Neural crest cell (in vitro differentiated cells): ENCODE measurements at places on chromosomes 6 and 20. TPM values are rescaled to one million over a fixed set of nuclear protein-coding genes. Genes with fewer than 3 reads are reported as not detected.

DNA sequence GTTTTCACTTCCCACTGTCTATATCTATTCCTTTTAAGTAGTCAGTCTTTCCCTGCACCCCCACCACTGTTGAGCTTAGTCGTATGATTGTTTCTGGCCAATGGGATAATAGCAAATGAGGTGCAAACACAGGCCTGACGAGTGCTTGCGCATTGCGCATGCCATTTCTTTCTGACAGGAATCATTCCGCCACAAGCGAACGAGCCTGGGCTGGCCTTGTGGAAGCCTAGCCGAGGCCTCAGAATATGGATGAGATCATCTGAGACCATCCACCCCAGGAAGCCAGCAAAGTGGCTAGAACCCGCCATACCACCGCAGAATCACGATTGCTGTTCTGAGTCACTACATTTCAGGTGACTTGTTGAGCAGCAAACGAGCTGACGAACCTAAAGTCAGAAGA is 52.2 kb upstream of the PRL start:
- no peaks in the 10 kb centered on the region for H3K4me1 ChIP-seq
- DNase-seq: no peak
- H3K4me3 ChIP-seq: no peak overlapping the region
- H3K27ac ChIP-seq: no peak overlapping the region
- H3K36me3 ChIP-seq: peaks cover 2% of the 10 kb centered on the region

DNA sequence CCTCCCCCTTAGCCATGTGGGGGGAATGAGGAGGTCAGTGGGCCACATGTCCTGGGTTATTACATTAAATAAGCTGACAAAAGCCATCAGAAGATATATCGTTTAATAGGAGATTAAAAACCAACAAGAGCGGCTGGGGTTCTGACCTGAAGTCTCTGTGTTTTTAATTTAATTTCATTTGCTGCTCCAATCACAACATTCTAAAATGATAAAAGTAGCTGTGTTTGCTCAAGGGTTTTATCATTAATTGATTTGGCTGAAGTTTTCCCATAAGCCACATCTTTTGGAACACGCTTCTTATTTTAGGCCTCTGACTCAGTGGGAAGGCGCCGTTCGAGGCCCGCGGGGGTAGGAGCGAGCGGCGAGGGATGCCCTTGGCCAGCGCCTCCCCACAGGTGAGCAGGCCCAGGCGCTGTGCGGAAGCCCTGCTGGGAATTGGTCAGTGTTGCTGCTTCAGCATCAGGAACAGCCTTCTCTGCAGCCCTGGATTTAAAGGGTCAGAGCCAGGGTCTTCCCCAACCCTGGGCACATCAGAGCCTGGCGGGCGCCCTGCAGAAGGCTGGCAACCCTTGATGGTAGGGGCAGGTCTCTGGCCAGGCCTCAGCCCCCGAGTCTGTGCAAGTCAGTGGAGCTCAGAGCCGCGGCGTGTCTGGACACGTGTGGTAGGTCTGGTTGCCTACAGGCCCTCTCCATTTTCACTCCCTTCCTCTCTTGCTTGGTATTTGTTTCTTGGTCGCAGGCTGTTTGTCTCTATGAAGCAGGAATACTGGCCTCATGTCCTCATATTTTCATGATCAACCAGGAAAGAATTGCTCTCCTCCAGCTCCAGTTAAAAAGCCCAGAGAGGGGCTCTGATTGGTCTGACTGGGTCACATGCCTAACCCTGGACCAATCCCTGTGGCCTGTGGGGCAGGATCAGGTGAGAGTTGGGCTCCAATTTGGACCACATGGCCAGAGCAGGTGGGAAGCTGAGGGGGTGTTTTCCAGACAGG is 30.9 kb upstream of the MLN start:
- H3K27me3 ChIP-seq: peaks cover 6% of the 10 kb centered on the region
- no peaks in the 10 kb centered on the region for H3K36me3 ChIP-seq
- DNase-seq: no peak
- H3K4me3 ChIP-seq: no peak overlapping the region
- no peak overlapping the region for H3K27ac ChIP-seq

GLP1R gene
- total RNA-seq: 0.65 and 0.89 TPM in 2 replicates

GRCh38 chr6:5339786-5340185 is 78.5 kb downstream of the FARS2 start:
- H3K4me3 ChIP-seq: no peak overlapping the region
- H3K36me3 ChIP-seq: peaks cover 3% of the 10 kb centered on the region
- no peak overlapping the region for H3K27ac ChIP-seq
- H3K27me3 ChIP-seq: no peaks in the 10 kb centered on the region
- no peaks in the 10 kb centered on the region for H3K4me1 ChIP-seq
- DNase-seq: no peak

GRCh38 chr6:14326774-14327173 is 209.2 kb downstream of the CD83 start:
- peaks cover 3% of the 10 kb centered on the region for H3K27me3 ChIP-seq
- H3K4me3 ChIP-seq: no peak overlapping the region
- no peaks in the 10 kb centered on the region for H3K36me3 ChIP-seq
- no peak for DNase-seq
- H3K27ac ChIP-seq: no peak overlapping the region

SOX18 gene
- not detected in 2 replicates for total RNA-seq

DNA sequence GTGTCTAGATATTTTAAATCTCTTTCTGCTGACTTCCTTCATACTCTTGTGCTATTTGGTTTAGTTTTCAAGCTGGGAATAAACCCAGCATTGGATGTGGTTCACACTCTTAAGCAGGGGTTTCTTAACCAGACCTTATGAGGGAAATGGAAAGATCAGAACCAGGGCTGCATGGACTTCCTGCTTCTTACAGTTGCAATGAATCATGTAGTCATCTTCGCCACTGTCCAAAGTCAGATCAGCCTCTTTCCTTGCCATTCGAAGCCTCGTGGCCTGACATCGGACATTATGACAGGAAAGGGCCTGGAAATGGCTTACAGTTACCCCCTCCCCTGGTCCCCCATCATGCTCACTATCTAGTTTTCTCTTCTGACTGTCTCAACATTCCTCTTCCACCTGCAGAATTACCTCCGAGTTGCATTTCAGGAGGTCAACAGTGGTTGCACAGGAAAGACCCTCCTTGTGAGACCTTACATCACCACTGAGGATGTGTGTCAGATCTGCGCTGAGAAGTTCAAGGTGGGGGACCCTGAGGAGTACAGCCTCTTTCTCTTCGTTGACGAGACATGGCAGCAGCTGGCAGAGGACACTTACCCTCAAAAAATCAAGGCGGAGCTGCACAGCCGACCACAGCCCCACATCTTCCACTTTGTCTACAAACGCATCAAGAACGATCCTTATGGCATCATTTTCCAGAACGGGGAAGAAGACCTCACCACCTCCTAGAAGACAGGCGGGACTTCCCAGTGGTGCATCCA is 16.8 kb upstream of the NAA20 start:
- no peak overlapping the region for H3K4me3 ChIP-seq
- H3K4me1 ChIP-seq: peaks cover 23% of the 10 kb centered on the region
- no peaks in the 10 kb centered on the region for H3K36me3 ChIP-seq
- H3K27ac ChIP-seq: no peak overlapping the region
- no peaks in the 10 kb centered on the region for H3K27me3 ChIP-seq

DNA sequence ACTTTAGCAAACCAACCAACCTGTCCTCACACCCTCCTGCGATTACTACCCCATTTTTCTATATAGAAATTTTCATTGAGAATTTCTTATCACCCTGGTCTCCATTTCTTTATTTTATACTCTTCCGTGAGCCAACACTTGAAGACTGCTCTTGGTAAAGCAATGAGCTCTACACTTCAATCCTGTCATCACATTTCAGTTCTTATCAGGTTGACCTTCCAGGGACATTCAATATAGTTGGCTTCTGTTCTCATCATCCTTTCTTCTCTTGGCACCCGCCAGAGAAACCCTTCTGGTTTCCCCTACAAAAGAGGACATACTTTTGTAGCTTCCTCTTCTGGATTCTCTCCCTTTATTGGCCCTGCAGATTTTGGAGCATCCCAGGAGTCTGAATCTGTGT is 279.3 kb downstream of the PRKN start:
- H3K27me3 ChIP-seq: no peaks in the 10 kb centered on the region
- H3K36me3 ChIP-seq: no peaks in the 10 kb centered on the region
- no peak overlapping the region for H3K4me3 ChIP-seq
- no peak overlapping the region for H3K27ac ChIP-seq

ABRACL gene
- total RNA-seq: 66.8 and 66.9 TPM in 2 replicates

PLAGL2 gene
- total RNA-seq: 70.4 and 71.1 TPM in 2 replicates

HAO1 gene
- total RNA-seq: not detected in 2 replicates

PACSIN1 gene
- 0.30 and 0.44 TPM in 2 replicates for total RNA-seq

VSTM2L gene
- 7.3 and 9.3 TPM in 2 replicates for total RNA-seq

SAPCD1 gene
- 21.3 and 25.1 TPM in 2 replicates for total RNA-seq

KCNK16 gene
- total RNA-seq: not detected in 2 replicates

DNA sequence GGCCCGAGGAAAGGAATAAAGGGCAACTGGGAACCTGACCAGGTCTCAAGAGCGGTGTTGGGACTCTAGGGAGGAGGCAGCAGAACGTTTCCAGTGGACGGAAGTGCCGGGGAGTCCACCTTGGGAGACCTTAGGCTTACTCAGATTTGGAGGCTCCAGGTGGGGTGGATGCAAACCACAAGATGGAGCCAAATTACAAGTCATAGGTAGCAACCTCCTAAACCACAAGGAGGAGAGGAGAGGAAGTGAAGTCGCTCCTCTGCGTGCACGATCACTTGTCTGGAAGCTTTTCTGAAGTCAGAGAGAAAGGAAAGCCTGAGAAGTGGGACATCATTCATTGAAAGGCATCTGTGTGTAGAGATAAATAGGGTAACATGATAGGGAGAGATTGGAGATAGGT is 9.3 kb downstream of the HLA-DOA start:
- no peak overlapping the region for H3K27ac ChIP-seq
- peaks cover 70% of the 10 kb centered on the region for H3K27me3 ChIP-seq
- no peaks in the 10 kb centered on the region for H3K36me3 ChIP-seq
- no peaks in the 10 kb centered on the region for H3K4me1 ChIP-seq

ESR1 gene
- not detected in 2 replicates for total RNA-seq

DNA sequence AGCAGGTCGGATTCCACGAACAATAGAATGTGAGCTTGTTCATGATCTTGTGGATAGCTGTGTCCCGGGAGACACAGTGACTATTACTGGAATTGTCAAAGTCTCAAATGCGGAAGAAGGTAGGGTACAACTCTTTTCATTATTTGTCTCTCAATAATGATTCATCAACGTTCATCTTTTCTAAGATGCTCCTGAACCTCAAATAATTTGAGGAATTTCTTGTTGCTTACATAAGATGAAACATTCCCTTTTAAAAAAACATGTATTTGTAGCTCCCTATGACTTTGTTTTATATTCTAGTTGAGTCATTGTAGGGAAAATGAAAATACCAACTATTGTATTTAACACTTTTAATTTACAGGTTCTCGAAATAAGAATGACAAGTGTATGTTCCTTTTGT is 17.0 kb downstream of the MCM8 start:
- no peak overlapping the region for H3K4me3 ChIP-seq
- peaks cover 8% of the 10 kb centered on the region for H3K36me3 ChIP-seq
- H3K27ac ChIP-seq: no peak overlapping the region

DNA sequence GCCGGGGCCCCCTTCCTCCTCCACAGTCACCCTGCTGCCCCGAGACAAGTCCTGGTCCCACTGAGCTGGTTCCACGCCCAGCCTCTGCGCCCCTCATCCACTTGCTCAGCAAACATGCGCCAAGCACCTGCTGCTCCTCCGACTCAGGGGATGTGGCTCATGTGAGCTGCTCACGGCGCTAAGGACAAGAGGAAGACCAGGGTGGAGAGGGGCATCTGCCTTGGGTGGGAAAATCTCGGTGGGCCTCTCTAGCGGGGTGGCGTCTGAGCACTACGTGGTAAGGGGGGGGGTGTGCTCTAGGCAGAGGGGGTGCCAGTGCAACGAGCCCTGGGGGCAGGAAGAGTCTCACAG is 4.5 kb downstream of the LAMA5 start:
- H3K27ac ChIP-seq: no peak overlapping the region
- no peak overlapping the region for H3K4me3 ChIP-seq
- H3K4me1 ChIP-seq: no peaks in the 10 kb centered on the region
- no peak for DNase-seq

DNA sequence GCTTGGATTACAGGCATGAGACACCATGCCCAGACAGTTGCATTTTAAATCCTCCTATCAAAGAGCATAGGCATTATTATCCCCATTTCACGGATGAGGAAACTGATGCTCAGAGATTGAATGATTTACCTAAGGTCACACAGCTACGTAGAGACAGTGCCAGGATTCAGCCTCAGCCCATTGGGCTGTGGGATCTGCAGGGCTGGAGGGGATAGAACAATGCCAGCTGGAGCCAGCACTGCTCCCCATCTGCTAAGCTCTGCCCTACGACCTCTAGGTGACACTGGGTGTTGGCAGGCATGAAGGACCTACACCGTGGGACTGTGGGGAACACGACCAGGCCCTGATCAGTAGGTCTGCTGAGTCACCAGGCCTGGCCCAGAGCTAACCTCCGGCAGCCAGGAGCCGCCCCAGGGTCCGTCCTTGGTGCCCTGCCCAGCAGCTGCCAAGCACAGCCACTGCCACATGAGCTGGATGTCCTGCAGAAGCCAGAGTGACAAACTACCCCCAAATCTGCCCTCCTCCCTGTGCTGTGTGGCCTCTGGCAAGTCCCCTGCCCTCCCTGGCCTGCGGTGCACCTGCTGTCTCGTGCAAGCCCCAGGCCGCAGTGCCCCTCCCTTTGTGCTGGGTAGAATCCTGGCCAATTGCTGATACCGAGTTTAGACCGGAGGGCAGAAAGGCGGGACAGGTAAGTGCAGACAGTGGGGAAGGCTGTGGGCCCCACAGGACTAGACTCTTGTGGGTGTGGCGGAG is 47.6 kb upstream of the PTGIS start:
- no peaks in the 10 kb centered on the region for H3K36me3 ChIP-seq
- H3K4me1 ChIP-seq: peaks cover 5% of the 10 kb centered on the region
- no peaks in the 10 kb centered on the region for H3K27me3 ChIP-seq
- no peak for DNase-seq
- H3K27ac ChIP-seq: peak overlapping the region; percentile 57

DNA sequence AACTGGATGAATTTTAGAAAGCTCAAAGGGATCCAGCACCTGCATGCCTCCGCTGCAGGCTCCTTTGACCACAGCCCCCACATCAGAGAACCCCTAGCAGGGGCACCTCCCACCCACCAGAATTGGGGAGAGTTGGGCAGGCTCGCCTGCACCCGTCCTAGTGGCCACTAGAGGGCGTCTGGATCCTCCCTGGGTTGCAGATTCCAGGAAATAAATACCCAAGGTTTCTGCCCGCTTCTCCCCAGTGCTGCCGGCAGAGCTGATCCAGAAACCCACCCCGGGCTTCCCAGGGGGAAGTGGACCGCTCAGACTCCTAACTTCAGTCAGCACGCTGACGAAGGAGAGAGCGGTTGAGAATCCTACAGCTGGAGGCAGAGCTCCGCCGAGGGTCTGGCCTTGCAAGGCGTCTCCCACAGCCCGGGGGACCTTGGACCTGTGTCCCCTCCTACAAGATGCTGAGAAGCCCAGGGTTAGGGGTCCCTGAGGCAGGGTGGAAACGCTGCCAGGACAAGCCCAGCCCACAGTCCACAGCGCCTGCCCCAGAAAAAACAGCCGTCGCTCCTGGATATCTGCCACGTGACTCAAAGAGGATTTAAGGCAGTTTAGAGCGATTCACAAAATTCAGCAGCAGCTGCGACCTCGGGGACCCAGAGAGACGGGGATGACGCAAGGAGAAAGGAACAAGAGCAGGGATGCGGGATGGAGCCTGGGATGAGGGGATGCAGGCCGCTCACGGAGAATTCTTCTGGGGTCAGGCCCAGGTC is 32.6 kb upstream of the PHACTR3 start:
- DNase-seq: peak; percentile 86
- peak overlapping the region; percentile 20 for H3K4me3 ChIP-seq
